ENCODE measurements at places on chromosomes 5 and 9. TPM values are rescaled to one million over a fixed set of nuclear protein-coding genes. Genes with fewer than 3 reads are reported as not detected.
A peak's percentile ranks its signal among the peaks of the same experiment; 100 is the strongest.

CARTPT gene
- not detected for total RNA-seq

PCDH1 gene
- total RNA-seq = 27.3 TPM

FBXL7 gene
- total RNA-seq = 0.12 TPM

LECT2 gene
- total RNA-seq = not detected

SYK gene
- total RNA-seq = 4.4 TPM

TOPORS gene
- 9.9 TPM for total RNA-seq

GRCh38 chr5:112732131-112732530, 5.6 kb upstream of the APC start:
- DNase-seq = no peak

GRCh38 chr9:83649515-83649914, 26.6 kb downstream of the IDNK start:
- no peak for DNase-seq

- DNase-seq = no peak
These were observed 29.9 kb upstream of the DENND1A start for GRCh38 chr9:123959787-123960186.

GRCh38 chr9:136645903-136646754, 16.6 kb upstream of the EGFL7 start:
- DNase-seq = no peak

DNA sequence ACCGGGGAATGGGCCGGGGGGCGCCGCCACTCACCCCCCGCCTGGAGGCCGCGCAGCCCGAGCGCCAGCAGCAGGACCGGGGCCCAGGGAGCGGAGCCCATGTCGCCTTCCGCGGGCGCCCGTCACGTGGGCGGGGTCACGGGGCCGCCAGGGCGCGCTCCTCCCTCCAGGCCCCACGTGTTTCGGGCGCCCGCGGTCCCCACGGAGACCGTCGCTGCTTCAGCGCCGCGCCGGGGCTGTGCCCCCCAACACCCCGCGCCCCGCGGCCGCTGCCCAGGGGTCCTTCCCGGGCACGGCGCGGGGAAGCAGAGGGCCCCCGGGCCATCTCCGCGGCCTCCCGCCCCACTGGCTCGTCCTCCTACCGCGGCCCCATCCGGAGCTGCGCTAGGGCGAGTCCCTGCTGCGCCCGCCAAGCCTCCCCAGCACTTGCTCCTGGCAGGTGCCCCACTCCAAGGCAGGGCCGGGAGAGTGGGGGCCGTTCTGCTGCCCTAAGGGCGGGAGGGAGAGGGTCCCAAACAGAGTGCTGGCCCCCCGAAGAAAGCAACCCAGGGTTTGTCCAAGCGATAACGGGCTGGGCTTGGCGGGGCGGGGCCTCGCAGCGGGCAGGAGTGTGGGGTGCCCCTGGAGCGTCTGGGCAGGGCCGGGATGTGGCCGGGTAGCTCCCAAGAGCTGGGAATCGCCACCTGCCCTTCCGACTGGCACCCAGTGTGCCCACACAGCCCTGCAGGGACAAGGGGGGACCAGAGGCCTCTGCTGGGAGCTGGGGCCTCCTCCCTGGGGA, at the start of gene DPP7:
Gene DPP7, minus strand, starts transcription at position 121 of the 781 bp plus-strand sequence. Its CDS starts 20 bp downstream, at position 101.
- DNase-seq = peak; percentile 52

DNA sequence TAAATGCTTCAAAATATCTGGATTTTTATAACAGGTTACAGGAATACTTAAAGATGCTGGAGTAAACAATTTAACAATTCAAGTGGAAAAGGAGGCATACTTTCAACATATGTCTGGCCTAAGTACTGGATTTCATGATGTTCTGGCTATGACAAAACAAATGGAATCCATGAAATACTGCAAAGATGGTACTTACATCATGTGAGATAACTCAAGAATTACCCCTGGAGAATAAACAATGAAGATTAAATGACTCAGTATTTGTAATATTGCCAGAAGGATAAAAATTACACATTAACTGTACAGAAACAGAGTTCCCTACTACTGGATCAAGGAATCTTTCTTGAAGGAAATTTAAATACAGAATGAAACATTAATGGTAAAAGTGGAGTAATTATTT, 35.6 kb downstream of the SLC30A5 start:
- peak; percentile 29 for DNase-seq

GRCh38 chr5:8033261-8033660, 164.3 kb downstream of the MTRR start:
- no peak for DNase-seq

DNA sequence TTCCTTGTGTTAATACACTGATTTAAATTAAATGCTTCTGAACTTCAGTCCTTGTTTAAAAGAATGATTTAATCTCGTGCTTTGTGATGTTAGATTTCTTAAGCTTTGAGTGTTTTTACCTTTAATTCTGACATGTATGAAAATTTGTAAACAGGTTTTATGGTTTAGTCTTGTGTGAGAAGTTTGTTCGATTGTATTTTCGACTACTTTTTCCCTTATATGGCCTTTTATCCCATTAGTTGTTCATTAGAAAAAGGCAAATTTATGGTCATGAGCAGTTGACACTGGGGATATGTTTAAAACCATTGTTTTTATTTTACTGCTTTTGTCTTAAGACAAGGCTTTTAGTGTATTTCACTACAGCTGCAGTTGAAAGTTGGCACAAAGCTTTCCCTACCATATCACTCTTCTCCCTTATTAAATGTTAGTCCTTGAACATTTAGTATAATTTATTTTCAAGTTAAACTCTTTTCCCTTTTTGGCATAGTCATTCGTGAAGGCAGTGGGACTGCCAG, 3.3 kb downstream of the UBE2R2 start:
- no peak for DNase-seq

DNA sequence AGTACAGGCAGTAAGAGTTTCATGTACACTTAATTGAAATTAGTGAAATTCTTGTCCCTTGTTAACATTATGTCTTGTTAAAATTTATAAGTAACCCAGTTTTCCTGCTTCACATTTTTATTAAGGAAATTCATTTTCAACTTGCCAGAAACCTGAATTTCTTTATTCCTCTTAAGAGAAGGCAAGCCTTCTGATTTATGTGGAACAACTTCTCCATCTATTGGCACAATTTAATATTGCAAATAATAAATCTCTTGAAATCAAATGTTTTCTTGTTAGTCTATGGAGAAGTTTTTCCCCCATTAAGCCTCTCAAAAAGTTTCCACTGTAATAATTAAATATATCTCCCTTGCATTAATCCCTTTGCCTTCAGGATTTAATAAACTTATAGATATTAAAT, 33.8 kb upstream of the ACO1 start:
- DNase-seq = peak; percentile 2

DNA sequence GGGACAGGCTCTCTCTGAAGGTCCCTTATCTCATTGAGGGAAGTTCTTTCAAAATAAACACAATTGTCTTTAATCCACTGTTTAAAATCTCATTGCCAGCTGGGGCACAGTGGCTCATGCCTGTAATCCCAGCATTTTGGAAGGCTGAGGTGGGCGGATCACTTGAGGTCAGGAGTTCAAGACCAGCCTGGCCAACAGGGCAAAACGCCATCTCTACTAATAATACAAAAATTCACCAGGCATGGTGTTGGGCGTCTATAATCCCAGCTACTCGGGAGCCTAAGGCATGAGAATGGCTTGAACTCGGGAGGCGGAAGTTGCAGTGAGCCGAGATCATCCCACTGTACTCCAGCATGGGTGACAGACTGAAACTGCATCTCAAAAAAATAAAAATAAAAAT, 8.3 kb upstream of the NDFIP1 start:
- DNase-seq = no peak

- DNase-seq = peak; percentile 67
These were observed 781 bp downstream of the FOXD1 start for GRCh38 chr5:73447530-73448462.

DNA sequence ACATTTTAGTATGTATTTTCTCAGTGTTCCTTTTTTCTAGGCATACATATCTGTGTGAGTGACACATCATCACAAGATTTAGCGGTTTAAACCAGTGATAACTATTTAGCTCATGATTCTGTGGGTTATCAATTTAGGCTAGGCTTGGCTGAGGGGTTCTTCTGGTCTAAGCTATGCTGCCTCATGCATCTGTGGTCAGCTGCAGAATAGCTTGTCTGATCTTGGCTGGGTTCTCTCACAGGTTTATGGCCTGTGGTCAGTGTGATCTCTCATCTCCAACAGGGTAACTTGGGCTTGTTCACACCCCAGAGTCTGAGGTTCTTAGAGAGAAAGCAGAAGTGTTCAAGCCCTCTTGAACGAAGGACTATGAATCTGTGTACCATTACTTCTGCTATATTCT, 363.3 kb downstream of the KDM4C start:
- no peak for DNase-seq

DNA sequence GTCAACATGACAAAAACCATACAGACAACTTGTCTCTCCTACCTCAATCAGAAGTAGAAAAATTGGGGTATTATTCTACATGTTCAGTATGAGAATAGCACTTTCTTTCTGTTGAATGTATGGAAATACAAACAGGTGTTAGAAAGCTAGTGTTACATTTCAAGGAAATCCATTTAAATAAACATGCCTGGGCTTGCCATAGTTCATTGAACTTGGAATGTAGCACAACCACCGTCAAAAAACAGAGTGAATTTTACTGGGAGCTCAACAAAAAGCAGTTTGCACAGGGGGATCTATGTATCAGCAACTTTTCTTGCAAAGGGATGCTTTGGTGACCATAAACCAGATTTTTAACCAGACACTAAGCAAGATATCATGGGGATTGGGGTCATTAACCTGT, 307.9 kb upstream of the SMARCA2 start:
- no peak for DNase-seq

DNA sequence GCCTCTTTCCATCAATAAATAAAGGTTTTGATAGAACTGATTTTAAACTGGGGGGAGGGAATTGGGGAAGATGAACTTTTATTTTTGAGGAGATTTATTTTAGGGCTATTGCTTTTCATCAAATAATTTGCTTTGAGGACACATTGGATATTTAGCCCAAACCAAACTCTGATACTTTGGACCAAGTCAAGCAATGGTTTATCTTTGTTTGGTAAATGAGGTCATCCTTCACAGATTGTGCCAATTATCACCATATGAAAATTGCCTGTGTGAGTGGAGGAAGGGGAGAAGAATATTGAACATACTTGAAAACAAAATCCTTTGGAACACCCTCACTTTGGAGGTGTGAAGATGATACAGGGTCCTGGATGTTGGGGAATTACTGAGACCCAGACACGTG, 176.9 kb upstream of the CD180 start:
- no peak for DNase-seq

GRCh38 chr9:2241461-2241835, 226.3 kb downstream of the SMARCA2 start:
- no peak for DNase-seq

DNA sequence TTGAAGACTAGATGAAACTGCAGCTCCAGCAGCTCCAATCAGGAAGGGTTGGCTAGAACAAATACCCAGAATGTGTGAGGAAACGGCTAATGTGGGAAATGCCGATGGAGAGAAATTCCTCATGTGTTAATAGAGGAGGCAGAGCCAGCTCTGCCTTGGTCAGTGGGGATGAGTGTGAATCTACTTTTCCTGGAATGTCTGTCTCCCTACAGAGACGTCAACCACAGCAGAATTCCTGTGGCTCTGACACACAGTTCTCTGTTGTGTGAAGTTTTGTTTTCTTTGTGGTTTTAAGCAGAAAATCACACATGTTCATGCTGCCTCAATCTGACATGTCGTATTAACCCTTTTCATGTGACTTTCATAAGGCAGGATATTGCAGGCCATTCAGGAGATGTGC, 476.6 kb upstream of the WWC1 start:
- peak; percentile 25 for DNase-seq

GRCh38 chr5:66344544-66344943, 200.4 kb downstream of the SREK1 start:
- DNase-seq = no peak

DNA sequence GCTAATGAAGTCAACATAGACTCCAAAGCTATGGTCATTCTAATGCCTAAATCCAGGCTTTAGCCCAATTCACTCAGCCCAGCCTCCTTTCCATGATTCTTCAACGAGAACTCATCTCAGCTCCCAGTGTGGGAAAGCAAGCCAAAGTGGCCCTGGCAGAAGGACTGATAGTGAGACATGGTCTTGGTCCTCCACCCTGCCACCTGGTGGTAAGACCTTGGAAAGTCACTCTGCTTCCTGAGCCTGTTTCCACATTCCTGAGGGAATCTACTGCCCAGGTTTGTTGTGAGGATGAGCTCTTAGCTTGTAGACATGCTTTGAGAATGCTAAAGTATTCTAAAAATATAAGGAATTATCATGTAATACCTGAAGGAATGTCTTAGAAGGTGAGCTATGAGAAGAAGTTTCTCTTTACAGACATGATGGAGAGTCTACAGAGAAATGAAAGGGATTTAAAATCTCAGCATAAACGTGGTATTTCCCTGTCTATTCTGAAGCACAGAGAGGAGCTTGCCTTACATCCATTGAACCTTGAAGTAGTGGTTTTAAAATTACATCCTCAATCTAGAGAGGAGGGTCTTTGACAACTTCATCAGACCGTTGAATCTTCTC, 173.5 kb downstream of the TRIM32 start:
- peak; percentile 45 for DNase-seq

DNA sequence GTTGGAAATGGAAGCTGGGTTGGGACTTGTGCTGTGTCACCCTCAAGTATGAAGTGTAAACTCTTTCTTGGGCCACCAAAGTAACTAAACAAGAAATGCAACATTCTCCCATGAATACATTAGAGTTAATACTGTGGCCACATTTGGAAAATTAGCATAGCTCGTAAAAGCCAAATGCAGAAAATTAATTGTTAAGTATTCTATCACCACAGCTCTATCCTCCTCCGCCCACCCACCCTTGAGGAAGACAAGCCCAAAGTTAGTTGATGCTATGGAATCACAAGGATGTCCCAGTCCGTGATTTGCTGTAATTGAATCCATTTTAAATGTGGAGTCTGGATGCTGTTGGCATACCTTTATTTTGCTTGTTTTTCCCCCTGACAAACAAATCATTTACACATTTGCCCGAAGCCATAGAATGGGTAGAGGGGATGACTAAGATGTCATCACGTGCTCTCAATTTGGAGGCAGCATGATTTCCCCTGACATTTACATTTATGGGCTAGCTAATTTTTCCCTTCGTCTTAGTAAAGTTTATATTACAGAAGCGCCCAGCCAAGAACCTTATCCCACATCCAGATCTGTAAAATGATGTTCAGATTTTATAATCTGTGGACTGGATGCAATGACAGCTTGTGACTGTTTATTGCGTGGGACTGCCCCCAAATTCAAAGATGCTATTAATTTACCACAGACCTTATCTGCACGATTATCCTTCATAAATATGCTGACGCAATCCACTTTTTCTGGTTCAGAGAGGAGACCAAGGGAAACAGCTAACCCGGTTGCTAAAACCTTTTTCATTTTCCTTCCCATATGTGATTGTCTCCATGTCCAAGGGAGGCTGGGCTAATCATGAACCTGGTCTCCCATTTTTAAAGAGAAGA, 3.7 kb downstream of the MSX2 start:
- no peak for DNase-seq

DNA sequence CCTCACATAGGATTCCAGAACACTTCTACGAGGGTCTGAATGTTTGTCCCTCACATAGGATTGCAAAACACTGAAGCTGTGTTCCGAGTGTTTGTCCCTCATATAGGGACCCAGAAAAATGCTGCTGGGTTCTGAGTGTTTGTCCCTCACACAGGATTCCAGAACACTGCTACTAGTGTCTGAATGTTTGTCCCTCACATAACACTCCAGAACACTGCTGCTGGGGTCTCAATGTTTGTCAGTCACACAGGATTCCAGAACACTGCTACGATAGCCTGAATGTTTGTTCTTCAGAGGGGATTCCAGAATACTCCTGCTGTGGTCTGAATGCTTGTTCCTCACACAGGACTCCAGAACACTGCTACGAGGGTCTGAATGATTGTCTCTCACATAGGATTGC, 218.7 kb downstream of the FOXD4L6 start:
- no peak for DNase-seq

All from Caki2 (cell line).